ENCODE measurements at places on chromosomes 11 and 22.

DNA sequence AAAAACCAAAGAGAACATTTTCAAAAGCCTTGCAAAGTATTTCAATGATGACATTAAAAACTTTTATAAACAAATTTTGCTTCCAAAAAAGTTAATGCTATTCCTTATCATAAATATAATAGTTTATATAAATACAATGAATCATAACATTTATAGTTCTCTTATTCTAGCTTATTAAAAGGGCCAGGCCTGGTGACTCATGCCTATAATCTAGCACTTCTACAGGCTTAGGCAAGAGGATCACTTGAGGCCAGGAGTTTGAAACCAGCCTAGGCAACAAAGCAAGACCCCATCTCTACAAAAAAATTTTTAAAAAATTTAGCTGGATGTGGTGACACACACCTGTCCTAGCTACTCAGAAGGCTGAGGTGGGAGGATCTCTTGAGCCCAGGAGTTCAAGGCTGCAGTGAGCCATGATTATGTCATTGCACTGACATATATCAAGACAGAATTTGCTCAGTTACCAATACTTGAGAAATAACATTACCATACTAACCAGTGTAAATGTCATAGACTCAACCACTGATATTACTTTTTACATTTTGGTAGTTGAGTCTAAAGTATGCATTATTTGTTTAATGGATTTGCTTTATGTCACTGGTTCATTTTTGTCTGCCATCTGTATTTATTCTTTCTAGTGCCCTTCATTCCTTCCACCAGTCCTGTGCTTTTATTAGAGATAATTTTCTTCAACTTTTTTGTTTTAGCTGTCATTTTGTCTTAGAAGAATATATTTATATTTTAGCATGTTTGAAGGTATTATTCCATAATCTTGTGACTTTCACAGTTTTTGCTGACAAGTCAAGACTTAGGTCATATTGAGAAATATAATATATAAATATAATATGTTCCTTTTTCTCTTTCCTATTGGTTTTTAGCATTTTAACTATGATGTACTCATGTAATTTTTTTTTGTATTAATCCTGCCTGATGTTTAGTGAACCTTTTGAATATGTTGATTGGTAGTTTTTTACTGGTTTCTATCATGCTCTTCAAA lies 56.2 kb downstream of the CYP2R1 start:
- DNase-seq = no peak

DNA sequence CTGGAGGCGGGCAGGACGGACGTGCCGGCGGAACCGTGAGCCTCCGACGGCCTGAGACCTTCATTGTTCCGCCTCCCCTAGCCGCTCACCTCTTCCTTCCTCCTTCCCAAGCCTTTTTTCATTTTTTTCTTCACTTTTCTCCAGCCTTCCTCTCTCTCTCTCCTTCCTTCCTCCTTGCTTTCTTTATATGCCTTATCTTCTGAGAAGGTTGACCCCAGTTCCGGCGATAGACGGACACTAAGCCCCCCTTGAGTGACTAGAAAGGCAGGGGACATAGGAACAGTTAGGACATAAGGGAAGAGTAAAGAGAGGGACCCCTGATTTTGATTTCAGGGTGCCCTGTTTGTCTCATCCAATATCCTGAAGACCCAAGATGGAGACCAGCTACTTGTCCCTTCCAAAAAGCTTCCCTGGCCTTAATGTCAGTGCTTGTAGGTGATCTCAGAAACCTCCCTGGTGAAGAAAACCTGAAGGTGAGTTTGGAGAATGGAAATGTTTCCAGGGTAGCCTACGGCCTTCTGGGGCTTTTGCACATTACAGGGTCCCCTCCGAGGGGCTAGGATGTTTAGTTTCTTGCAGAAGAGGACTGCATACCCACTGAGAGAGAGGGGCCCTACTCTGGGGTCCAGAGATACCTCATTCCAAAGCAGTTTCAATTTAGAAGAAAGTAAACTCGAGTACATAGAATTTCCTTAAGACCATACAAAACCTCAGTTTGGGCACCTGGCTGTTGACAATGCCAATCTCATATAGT lies 3.5 kb downstream of the ADM start:
- DNase-seq = no peak

DNA sequence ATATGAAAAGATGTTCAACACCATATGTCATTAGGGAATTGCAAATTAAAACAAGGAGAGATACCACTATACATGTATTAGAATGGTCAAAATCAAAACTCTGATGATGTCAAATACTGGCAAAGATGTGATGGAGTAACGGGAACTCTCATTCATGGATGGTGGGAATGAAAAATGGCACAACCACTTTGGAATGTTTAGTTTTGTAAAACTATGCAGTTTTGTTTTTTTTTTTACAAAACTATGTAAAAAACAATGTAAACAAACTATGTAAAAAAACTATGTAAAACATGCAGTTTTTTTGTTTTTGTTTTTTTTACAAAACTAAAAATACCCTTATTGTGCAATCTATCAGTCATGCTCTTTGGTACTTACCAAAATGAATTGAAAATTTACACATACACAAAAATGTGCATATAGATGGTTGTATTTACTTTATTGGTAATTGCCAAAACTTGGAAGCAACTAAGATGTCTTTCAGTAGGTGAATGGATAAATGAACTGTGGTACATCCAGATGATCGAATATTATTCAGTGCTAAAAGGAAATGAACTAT lies 5.0 kb upstream of the USP47 start:
- DNase-seq = no peak

DNA sequence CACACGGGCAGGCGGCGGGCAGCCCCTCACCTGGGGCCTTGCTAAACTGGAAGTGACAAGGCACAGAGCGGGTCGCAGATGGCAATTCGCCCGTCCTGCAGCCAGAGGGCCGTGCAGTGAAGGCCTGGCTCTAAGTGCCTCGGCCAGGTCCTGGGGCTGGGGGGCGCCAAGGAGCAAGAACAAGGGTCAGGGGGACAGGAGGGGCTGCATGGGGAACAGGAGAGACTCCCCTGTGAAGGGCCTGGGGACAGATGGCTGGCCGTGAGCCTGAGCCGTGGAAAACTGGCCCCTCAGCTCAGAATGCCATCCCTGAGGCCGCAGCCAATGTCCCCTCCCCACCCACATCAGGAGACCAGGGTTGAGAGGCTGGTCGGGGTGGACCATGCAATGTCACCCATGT lies 60.0 kb downstream of the RTL6 start:
- no peak for DNase-seq

- DNase-seq = no peak
Observed at GRCh38 chr11:16946477-16947282, 67.5 kb downstream of the PLEKHA7 start.

DNA sequence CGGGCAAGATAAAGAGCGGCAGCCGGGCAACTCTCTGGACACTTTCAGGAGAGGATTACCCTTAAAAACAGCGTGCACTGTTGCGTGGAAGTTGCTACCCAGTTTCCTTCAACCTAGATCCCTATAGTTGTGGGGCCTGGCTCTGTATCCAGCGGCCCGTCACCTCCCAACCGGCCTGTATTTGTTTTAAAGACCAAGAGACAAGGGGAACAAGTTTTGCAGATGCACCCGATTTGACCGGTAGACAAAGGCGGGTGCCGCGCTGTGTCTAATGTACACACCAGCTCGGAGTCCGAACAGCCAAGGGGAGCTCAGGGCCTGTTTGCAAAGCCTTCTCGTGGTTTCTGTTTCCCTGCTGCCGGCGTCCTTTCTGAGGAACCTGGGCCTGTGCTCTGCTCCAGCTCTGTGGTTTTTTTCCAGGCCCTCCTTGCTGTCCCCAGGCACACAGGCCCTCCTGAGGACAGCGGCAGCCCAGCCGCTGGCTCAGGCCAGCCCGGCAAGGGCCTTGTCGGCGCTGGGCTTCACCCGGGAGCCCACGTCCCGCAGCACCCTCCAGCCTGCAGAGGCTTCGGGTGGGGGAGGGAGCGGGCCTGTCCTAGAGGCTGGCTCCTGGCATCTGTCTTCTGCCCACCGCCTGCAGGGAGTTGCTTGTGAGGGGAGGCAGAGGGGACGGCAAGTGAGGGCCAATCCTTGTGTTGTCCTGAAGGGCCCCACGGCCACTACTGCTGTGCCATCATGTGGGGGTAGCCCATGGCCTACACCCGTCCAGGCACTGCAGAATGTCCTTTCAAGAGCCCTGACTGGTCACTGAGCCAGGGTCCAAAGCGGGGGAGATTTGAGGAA lies 1.4 kb downstream of the TBX1 start:
- no peak for DNase-seq

DNA sequence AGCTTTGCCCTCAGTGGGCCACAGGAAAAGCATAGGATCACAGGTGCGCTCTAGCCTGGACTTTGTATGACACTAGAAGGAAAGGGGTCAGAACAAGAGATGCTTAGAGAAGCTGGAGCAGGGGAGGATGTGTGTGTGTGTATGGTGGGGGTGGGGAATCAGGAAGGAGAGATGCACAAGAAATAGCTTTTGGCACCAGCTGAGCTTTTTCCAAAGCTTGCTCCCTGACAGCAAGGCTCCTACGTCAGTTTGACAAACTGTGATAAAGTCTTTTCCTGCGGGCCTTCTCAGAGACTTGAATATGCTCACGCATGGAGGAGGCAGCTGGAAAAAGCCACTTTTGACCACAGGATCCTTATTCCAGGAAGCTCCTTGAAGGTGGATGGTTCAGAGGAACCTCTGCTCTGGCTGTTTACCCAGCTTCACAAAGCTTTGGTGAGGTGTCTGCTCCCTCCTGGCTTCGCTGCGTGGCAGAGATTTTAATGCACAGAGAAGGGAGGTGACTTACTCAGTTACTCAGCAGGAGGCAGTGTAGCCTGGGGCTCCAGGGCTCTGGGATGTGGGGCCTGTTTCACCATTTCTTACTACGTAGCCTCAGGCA lies 3.9 kb downstream of the CDC42EP1 start:
- no peak for DNase-seq

- DNase-seq = peak; percentile 76
Observed at GRCh38 chr11:111541254-111542061, 938 bp downstream of the LAYN start.

GRCh38 chr11:67240576-67241389 lies 25.5 kb upstream of the GRK2 start:
- peak; percentile 62 for DNase-seq

GRCh38 chr22:30535182-30535581 lies 11.4 kb downstream of the SEC14L6 start:
- DNase-seq = no peak

GRCh38 chr11:78595436-78596130 lies 20.9 kb upstream of the NARS2 start:
- DNase-seq = no peak

DNA sequence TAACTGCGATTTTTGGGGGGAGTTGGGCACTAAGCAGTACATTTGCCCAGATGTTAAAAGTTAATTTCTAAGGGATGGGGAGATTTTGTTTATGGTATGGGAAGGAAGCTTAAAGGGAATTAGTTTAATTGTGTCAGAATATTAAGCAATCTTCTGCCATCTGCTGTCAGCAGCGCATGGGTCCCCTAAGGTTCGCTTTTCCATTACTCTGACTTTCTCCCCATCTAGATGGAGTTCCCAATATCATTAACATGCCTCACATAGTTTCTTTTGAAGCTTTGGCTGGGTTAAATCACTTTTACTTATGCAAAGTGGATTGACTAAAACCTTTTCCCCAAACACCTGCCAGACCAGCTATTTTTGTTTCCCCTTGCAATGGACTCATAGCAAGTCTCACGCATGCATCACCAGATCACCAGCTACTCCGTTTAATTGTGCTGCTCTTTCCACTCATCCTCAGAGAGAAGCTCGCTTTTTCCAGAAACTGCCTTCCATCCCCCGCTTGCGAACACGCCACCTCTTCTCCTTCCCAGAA lies 172.7 kb downstream of the FAT3 start:
- no peak for DNase-seq

- no peak for DNase-seq
Observed at GRCh38 chr11:28584992-28585391, 476.8 kb downstream of the METTL15 start.

DNA sequence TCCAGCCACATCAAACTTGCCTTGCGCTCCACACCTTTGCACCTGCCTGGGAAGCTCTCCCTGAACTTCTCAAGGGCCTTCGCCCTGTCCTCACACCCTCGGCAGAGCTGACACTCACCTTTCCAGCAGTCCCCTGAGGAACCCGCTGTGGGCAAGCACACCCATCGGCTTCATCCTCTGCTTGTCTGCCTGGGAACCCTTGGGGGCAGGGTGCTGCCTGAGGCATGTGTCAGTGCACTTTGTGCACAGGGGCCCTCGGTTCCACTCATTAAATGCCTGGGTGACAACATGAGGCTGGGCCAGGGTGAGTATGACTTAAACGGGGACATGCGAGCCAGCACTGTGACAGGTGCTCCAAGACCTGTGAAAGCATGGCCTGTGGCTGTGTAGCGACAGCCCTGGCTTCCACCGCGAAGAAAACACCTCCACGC lies 2.6 kb upstream of the LRFN4 start:
- no peak for DNase-seq

GRCh38 chr11:36818410-36818809 lies 220.4 kb upstream of the RAG2 start:
- DNase-seq = no peak

DNA sequence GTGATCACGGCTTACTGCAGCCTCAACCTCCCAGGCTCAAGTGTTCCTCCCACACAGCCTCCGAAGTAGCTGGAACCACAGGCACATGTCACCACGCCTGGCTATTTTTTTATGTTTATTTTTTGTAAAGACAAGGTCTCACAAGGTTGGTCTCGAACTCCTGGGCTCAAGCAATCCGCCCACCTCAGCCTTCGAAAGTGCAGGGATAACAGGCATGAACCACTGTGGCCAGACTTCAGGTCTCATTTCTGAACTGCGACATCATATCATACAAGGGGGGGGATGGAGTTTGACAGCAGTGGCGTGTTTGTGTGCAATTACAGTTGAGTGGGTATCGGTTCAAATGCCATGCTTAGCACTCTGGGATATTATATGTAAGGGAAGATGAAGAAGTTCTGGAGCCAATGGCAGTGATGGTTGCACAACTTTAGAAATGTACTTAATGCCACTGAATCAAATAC lies 6.9 kb downstream of the NAALADL1 start:
- DNase-seq = no peak

DNA sequence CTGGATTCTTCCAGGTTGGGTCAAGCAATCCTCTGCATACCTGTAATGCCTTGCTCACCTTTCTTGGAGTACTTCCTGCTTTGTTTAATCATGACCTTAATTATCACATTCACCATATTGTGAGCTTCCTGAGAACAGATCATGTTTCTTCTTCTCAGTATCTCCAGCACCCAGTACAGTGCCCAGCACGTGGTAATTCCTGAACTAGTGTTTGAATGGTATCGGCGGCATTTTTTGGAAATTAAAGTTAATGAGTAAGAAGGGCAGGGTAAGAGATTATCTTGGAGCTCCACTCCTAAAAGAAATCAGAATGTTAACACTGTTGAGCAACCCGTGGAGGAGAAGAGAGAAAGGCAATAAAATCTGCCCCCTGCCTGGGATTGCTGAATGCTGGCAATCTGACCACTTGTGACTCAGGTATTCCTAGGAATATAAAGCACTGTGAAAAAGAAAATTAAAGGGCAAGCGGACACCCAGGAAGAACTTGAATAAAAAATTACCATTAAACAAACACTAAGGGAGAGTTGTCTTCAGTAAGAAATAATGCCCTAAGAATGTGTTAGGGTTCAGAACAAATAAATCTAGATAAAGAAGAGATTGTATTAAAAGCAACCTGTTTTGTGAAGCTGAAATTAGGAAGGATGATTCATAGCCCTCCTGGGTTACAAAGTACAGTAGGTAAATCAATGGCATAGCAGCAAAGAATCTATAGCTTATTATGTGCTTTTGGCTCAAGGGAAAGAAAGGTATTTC lies 92.9 kb downstream of the PDHX start:
- DNase-seq = no peak

- DNase-seq = no peak
Observed at GRCh38 chr22:30943368-30943767, 25.2 kb downstream of the MORC2 start.

- DNase-seq = no peak
Observed at GRCh38 chr11:105929084-105929955, 92.7 kb downstream of the MSANTD4 start.
